ENCODE measurements at places on chromosomes 12 and 14.

- DNase-seq, result no peak
Measured at GRCh38 chr12:110694330-110694901, 5.5 kb upstream of the HVCN1 start.

GRCh38 chr12:51358496-51358895, 12.0 kb upstream of the CELA1 start:
- DNase-seq, result no peak

DNA sequence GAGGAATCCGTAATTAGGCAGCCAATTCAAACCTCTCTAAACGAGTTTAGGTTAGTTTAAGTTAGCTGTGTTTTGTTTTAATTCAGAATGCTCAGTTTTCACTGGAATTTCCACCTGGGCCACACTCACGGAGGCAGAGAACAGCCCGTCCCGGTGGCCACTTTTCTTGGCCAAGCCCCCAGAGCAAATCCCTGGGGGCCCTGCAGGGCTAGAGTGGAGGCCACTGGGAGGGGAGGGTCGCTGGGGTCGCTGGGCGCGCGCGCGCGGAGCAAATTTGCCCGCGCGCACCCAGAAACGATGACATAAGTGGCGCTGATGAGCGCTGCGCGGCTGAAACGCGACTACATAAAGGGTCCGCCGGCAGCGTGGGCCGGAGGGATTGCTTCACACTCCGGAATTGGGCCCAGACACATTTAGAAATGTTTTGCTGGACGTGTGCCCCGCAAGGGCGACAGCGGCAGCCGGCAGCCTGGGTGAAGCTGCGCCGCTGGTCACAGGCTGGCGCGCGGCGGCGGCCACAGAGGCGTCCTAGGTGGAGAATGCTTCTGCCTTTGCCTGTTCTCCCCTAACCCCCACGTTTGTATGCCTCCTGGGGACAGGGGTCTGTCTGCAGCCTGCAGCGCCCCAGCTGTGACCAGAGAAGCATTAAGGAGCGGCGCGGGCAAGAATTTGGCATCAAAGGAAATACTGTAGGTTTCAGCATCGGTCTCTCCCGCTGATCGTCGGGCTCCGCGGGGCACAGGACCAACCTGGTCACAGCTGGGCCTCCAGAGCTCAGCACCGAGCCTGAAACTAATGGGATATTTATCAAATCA, 37.9 kb upstream of the TBX5 start:
- peak; percentile 63 for DNase-seq

DNA sequence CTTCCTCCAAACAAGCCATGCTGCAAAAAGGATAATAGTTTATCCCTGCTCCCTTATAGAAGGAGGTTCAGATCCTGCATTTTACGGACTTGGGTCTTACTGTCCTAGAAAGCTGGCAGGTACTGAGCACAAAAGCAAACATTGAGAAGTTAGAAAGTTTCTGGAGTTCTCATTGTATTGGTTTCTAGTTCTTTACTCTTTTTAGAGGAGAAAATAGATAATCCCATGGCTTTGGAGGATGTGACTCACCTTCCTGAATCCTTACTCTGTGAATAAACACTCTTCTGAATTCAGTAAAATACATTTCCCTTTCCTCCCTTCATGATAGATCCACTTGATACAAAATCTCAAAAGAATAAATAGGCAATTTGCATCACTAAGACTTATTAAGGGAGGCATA, 188.9 kb downstream of the NPAS3 start:
- no peak for DNase-seq

DNA sequence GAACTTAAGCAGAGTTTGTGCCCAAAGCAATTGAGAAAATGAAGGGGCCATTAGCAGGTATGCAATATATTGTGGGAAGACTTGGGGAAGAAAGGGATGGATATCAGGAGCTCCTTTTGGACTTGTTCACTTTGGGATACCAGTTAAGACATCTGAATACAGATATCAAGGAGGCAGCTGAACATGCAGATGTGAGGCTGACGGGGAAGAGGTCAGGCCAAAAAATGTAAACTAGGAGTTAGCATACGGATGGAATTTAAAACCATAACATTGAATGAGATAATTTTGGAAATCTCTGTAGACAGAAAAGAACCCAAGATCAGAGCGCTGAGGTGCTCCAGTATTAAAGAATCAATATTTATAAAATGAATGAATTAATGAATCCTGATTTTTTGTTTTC, 53.4 kb downstream of the OSBPL8 start:
- DNase-seq, result no peak

- DNase-seq, result no peak
Measured at GRCh38 chr12:62250671-62251608, 9.3 kb upstream of the USP15 start.

GRCh38 chr12:9796971-9797370, 30.3 kb upstream of the KLRF1 start:
- peak; percentile 23 for DNase-seq

DNA sequence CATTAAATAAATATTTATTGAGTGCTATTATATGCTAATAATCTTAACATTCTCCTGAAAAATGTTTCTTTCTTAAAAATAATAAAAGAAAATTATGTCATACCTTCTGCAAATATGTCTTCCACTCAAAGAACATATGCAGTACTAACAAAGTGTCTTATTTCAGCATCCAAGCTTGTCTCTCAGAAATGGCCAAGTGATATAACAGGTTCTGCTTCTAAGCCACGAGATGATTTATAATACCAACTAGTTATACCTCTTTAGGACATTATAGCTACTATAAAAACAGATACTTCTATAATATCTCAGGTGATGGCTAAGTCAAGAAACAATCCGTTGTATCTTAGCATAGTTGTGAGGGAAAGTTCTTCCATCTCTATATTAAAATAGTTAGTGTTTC, 128.1 kb upstream of the ARID2 start:
- DNase-seq, result no peak

DNA sequence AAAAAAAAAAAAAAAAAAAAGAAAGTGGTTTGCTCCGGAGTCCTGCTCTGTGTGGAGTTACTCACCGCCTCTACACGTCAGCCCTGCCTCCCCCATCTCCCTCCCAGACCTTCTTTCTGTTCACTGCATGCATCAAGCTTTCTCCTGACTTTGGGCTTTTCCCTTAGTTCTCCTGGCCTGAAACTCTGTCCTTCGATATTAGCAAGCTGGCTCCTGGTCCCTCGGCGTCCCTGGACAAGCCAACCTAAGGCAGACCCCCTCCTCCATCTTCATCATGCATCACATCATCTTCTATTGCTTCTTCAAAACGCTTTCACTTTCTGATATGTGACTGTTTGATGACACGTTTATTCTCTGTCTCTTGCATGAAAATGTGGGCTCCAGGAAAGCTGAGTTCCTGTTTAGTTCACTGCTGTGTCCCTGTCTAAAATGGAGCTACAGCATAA, 40.6 kb downstream of the SLC15A4 start:
- no peak for DNase-seq

GRCh38 chr12:53938326-53939140, at the start of gene HOXC13:
HOXC13 (plus strand) TSS chr12:53938831; CDS start chr12:53938907, 76 bp downstream.
- peak; percentile 74 for DNase-seq

DNA sequence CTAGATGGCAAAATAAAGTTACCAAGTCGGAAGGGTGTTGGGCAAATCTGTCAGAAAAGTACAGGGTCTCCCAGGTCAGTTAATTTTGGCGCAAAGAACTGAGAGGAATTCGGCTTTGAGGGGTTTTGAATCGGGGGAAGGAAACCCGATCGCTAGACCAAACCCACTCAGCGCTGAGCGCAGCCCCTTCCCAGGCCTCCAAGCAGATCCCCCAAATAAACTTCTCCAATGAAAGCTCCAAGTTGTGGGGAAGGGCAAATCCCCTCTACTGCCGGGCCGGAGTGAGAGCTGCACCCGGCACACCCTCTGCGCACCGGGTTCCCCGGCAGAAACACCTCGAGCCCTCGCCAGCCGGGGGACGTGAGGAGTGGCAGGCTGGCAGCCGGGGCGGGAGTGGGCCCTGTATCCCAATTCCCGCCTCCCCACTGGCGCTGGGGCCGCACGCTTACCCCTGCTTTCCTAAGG, 441 bp downstream of the E2F7 start:
- no peak for DNase-seq

- peak; percentile 26 for DNase-seq
Measured at GRCh38 chr12:50314636-50315312, 31.5 kb upstream of the LIMA1 start.

DNA sequence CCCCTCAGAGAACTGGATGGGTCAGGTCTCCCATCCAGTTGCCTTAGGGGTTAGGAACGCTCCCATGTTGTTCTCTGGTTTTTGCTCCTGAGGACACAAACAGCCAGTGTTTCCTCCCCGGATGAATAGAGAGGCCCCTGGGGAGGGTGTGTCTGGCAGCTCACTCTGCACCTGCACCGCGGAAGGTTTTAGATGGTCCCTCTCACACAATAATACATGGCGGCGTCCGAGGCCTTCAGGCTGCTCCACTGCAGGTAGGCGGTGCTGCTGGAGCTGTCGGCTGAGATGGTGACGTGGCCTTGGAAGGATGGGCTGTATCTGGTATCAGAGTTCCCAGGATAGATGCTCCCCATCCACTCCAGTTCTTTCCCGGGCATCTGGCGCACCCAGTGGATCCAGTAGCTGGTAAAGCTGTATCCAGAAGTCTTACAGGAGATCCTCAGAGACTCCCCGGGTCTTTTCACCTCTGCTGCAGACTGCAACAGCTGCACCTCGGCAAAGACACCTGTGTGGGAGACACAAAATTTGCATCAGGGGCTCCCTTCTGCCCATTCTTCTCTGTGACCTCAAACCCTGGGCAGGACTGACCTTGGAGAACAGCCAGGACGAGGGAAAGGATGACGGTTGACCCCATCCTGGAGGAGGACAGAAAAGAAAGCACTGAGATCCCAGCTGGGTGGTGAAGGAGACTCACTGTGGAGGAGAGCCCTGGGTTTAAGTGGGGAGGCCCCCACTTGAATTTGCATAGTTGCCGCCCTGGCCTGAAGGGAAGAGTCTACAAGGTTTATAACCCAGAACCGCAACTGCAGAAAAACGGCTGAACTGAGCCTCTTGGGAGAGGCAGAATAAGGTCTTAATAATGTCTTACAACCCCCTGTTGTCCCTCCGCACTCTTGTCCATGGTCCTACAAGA, 1324.8 kb downstream of the TMEM121 start:
- DNase-seq, result no peak

DNA sequence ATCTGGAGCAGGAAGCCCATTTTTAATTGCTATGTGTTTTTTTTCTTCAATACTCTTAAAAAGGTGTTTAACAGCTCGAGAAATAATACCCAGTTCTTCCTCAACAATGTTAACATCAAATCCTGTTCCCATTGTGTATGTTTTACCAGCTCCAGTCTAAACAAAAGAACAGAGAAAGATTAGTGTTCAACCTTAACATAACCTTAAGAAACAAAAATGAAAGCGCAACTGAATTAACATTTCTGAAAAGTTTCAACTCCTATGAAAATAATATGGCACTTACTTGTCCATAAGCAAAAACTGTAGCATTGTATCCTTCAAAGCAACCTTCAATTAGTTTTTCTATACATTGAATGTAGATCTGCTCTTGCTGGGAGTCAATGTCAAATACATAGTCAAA, 73.2 kb downstream of the KIF21A start:
- no peak for DNase-seq

GRCh38 chr12:95187865-95188415, 29.3 kb downstream of the FGD6 start:
- DNase-seq, result no peak

DNA sequence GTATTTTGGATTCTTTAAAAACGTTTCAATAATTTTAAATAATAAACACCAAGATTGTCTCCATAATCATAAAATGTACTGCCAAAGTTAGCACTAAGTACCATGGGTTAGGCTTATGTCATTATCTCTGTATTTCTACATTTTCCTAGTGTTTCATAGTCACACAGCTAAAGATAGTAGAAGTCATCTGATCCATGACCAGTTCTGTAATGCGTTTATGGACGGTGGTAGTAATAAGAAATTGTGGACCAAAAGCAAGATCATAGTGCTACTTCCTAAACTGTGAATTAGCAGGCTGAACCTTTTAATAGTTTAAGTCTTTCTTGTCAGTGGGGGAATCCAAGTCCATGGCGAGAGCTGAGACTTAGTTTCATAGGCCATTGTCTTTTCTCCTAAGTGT, 142.1 kb downstream of the AKAP6 start:
- DNase-seq, result no peak

- DNase-seq, result no peak
Measured at GRCh38 chr12:109934026-109934425, 34.0 kb downstream of the TCHP start.

- DNase-seq, result no peak
Measured at GRCh38 chr12:124605883-124606774, 38.7 kb upstream of the NCOR2 start.

GRCh38 chr12:4558171-4558570, 3.8 kb upstream of the DYRK4 start:
- no peak for DNase-seq

DNA sequence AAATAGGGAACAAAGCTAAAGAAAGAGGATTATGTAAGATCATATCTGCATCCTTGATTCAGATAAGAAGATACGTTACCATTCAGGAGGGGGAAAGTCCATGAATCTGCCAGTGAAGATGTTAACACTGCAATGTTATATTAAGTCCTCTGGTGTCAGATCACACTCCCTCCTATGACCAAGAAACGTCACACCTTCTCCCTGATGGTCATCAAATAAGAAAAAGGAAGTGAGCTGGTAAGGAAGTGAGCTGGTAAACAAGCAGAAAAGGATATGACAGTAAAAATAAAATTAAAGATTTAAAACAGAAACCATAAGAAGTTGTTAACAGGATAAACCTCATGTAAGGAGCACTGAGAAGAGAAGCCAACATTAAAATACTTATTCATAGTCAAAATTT, 340.2 kb downstream of the SEC23A start:
- DNase-seq, result no peak

GRCh38 chr12:75655315-75655806, 144.0 kb upstream of the KRR1 start:
- no peak for DNase-seq

DNA sequence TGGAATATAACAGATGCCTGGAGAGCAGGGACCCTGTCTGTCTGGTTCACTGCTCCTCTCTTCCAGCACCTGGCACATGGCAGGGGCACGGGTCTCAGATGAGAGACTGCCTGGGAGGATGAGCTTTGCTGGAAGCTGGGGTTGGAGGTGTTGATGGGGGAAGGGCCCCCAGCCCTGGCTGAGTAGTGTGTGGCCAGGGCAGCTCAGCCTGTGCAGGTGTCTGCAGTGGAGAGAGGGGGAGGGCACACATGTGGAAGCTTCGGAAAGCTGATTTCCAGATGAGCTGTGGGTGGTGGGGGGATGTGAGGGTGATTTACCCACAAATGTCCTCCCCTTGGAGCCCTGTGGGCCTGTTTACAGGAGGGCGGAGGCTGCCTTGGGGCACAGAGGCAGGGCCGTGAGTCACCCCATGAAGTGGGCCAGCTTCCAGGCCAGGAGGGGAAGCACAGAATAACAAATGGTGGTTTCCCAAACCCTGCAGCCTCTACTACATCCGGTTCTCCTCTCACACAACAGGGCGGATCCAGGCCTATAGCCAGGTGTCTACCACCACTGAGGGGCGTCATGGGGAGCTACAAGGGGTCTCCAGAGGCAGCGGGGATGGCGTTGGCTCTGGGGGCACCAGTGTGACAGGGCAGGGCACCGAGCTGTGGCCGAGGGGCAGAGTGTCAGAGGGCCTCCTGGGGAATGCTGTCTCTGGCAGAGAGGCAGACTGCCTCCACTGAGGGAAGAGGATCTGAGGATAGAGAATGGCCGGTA, 11.0 kb downstream of the KRT7 start:
- no peak for DNase-seq
